ENCODE measurements at places on chromosomes 4 and X. TPM values are rescaled to one million over a fixed set of nuclear protein-coding genes. Genes with fewer than 3 reads are reported as not detected.

The WAS gene
- 2.2 TPM for polyA plus RNA-seq

The TEX13B gene
- polyA plus RNA-seq: not detected

The CLCN4 gene
- polyA plus RNA-seq: 2.4 TPM

The CDS1 gene
- 13.5 TPM for polyA plus RNA-seq

The SLC2A9 gene
- polyA plus RNA-seq: 41.5 TPM

The SLC4A4 gene
- 56.5 TPM for polyA plus RNA-seq

The AIFM1 gene
- 255 TPM for polyA plus RNA-seq

The BST1 gene
- polyA plus RNA-seq: 19.0 TPM

The UGT2A2 gene
- polyA plus RNA-seq: not detected

The MGAT4D gene
- polyA plus RNA-seq: not detected

The VCX2 gene
- not detected for polyA plus RNA-seq

The C4orf36 gene
- not detected for polyA plus RNA-seq

The PTTG2 gene
- not detected for polyA plus RNA-seq

The PABPC1L2A gene
- not detected for polyA plus RNA-seq

The RHOH gene
- polyA plus RNA-seq: 0.17 TPM

The ARHGAP36 gene
- polyA plus RNA-seq: not detected

The TMEM154 gene
- polyA plus RNA-seq: 0.09 TPM

The GPC3 gene
- 52.5 TPM for polyA plus RNA-seq

The TFDP3 gene
- polyA plus RNA-seq: not detected

The FAM184B gene
- 0.39 TPM for polyA plus RNA-seq

The PPP1R2C gene
- polyA plus RNA-seq: not detected

The SMIM14 gene
- 26.3 TPM for polyA plus RNA-seq

The AVPR2 gene
- polyA plus RNA-seq: 22.1 TPM

The TDO2 gene
- 0.41 TPM for polyA plus RNA-seq

The HSFX4 gene
- polyA plus RNA-seq: not detected

The RAP2C gene
- polyA plus RNA-seq: 14.2 TPM

The JCHAIN gene
- 5.1 TPM for polyA plus RNA-seq

The SLC26A1 gene
- 10.2 TPM for polyA plus RNA-seq

The MAGEE1 gene
- polyA plus RNA-seq: 3.0 TPM

The VCX3A gene
- polyA plus RNA-seq: not detected

The EIF2S3 gene
- 54.3 TPM for polyA plus RNA-seq

The SPRY1 gene
- 18.3 TPM for polyA plus RNA-seq

The LUZP4 gene
- not detected for polyA plus RNA-seq

The TMEM31 gene
- not detected for polyA plus RNA-seq

The PF4V1 gene
- polyA plus RNA-seq: not detected

The HPGD gene
- 42.5 TPM for polyA plus RNA-seq

The PROM1 gene
- 28.8 TPM for polyA plus RNA-seq

The FGF2 gene
- polyA plus RNA-seq: 2.3 TPM

The TLR7 gene
- polyA plus RNA-seq: 0.52 TPM

The ADGRG2 gene
- not detected for polyA plus RNA-seq

The HOPX gene
- polyA plus RNA-seq: 8.9 TPM

The UCP1 gene
- not detected for polyA plus RNA-seq

The P2RY10 gene
- polyA plus RNA-seq: not detected

The HEPH gene
- 6.2 TPM for polyA plus RNA-seq

The GPM6B gene
- 6.3 TPM for polyA plus RNA-seq

The GABRA4 gene
- polyA plus RNA-seq: 0.17 TPM

The EPGN gene
- polyA plus RNA-seq: not detected

The CTAG1A gene
- polyA plus RNA-seq: not detected

The FHL1 gene
- 44.0 TPM for polyA plus RNA-seq
